ENCODE measurements at places on chromosomes 2 and 18. TPM values are rescaled to one million over a fixed set of nuclear protein-coding genes. Genes with fewer than 3 reads are reported as not detected.
A peak's percentile ranks its signal among the peaks of the same experiment; 100 is the strongest.

GRCh38 chr2:216563646-216564045 lies 65.0 kb downstream of the RPL37A start:
- no peak for DNase-seq
- no peak overlapping the region for H3K27ac ChIP-seq
- no peak overlapping the region for H3K4me3 ChIP-seq
- peaks cover 4% of the 10 kb centered on the region for H3K4me1 ChIP-seq
- no peaks in the 10 kb centered on the region for H3K36me3 ChIP-seq

GRCh38 chr2:9971890-9972289 lies 20.4 kb downstream of the GRHL1 start:
- peaks cover 12% of the 10 kb centered on the region for H3K4me1 ChIP-seq
- no peak for DNase-seq
- H3K36me3 ChIP-seq = no peaks in the 10 kb centered on the region
- H3K27ac ChIP-seq = no peak overlapping the region
- H3K27me3 ChIP-seq = no peaks in the 10 kb centered on the region
- no peak overlapping the region for H3K4me3 ChIP-seq

GRCh38 chr2:72415241-72415661 lies 267.6 kb upstream of the CYP26B1 start:
- no peak for DNase-seq
- no peak overlapping the region for H3K27ac ChIP-seq
- H3K27me3 ChIP-seq = no peaks in the 10 kb centered on the region
- H3K4me3 ChIP-seq = no peak overlapping the region

DNA sequence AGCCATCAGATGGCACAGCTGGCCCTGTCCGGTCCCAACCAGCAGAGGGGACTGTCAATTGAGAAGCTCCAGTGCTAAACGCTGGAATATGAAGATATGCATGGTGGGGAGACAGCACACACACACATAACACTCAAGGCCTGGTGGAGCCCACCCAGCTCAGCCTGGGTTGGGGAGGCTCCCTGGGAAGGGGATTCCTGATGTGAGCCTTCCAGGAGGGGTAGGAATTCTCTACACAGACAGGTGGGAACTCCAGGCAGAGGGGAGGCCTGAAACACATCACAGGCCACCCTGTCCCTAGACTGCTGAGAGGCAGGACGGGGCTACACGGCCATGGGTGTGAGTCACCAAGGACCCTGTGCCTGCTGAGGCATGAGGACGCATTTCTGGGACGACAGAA lies 49.4 kb upstream of the SH3RF3 start:
- no peak overlapping the region for H3K4me3 ChIP-seq
- H3K4me1 ChIP-seq = no peaks in the 10 kb centered on the region
- H3K36me3 ChIP-seq = no peaks in the 10 kb centered on the region

GRCh38 chr2:199932312-199932855 lies 21.3 kb downstream of the C2orf69 start:
- no peaks in the 10 kb centered on the region for H3K27me3 ChIP-seq
- no peak overlapping the region for H3K27ac ChIP-seq
- no peak for DNase-seq
- no peaks in the 10 kb centered on the region for H3K4me1 ChIP-seq
- H3K36me3 ChIP-seq = no peaks in the 10 kb centered on the region

GRCh38 chr2:16014041-16014787 lies 73.9 kb downstream of the MYCN start:
- H3K4me3 ChIP-seq = no peak overlapping the region
- H3K27me3 ChIP-seq = peaks cover 19% of the 10 kb centered on the region
- peak; percentile 55 for DNase-seq
- peaks cover 15% of the 10 kb centered on the region for H3K4me1 ChIP-seq
- H3K36me3 ChIP-seq = no peaks in the 10 kb centered on the region
- H3K27ac ChIP-seq = no peak overlapping the region

- H3K4me3 ChIP-seq = no peak overlapping the region
- H3K27me3 ChIP-seq = no peaks in the 10 kb centered on the region
- no peaks in the 10 kb centered on the region for H3K36me3 ChIP-seq
- DNase-seq = peak; percentile 69
- H3K4me1 ChIP-seq = no peaks in the 10 kb centered on the region
These were observed 127.3 kb downstream of the RNF144A start for GRCh38 chr2:7044253-7045250.

- DNase-seq = no peak
- H3K4me1 ChIP-seq = peaks cover 19% of the 10 kb centered on the region
- H3K27ac ChIP-seq = no peak overlapping the region
- no peaks in the 10 kb centered on the region for H3K27me3 ChIP-seq
- H3K36me3 ChIP-seq = no peaks in the 10 kb centered on the region
These were observed 88.4 kb upstream of the SP3 start for GRCh38 chr2:174053355-174054151.

GRCh38 chr2:100884145-100884621 lies 64.2 kb downstream of the NPAS2 start:
- H3K4me3 ChIP-seq = no peak overlapping the region
- no peak for DNase-seq
- no peaks in the 10 kb centered on the region for H3K27me3 ChIP-seq

GRCh38 chr2:216404010-216404618 lies 8.2 kb upstream of the SMARCAL1 start:
- H3K36me3 ChIP-seq = no peaks in the 10 kb centered on the region
- H3K4me1 ChIP-seq = no peaks in the 10 kb centered on the region
- peak; percentile 36 for DNase-seq
- H3K27me3 ChIP-seq = peaks cover 16% of the 10 kb centered on the region

- no peak for DNase-seq
- H3K36me3 ChIP-seq = no peaks in the 10 kb centered on the region
- H3K4me1 ChIP-seq = no peaks in the 10 kb centered on the region
- no peak overlapping the region for H3K27ac ChIP-seq
- H3K27me3 ChIP-seq = no peaks in the 10 kb centered on the region
These were observed 62.1 kb upstream of the NOSTRIN start for GRCh38 chr2:168740360-168740759.

- H3K27ac ChIP-seq = peak overlapping the region; percentile 95
- H3K4me1 ChIP-seq = peaks cover 20% of the 10 kb centered on the region
- no peaks in the 10 kb centered on the region for H3K27me3 ChIP-seq
- peak overlapping the region; percentile 77 for H3K4me3 ChIP-seq
These were observed 764 bp downstream of the MBD2 start for GRCh38 chr18:54223568-54224241.

- no peak overlapping the region for H3K4me3 ChIP-seq
- no peaks in the 10 kb centered on the region for H3K4me1 ChIP-seq
- H3K27ac ChIP-seq = no peak overlapping the region
- no peaks in the 10 kb centered on the region for H3K36me3 ChIP-seq
- no peaks in the 10 kb centered on the region for H3K27me3 ChIP-seq
These were observed 74.9 kb upstream of the GPR45 start for GRCh38 chr2:105166688-105167087.

DNA sequence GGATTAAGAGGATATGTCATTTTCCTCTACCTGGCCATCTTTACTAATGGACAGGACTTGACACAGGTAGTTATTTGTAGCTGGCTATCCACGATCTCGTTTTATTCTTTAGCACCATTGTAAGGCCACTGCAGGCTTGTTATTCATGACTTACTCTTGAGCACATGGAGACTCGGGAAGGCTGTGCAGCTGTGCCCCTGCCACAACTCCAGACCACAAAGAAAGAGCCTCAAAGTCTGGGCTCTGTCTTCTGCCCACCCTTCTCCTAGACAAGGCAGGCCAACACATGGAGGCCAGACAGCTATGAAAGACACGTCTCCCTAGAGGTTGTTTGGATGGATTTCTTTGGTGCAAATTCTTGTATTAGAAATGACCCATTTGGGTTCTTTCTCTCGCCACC lies 133.8 kb downstream of the NAPG start:
- H3K36me3 ChIP-seq = no peaks in the 10 kb centered on the region
- H3K4me1 ChIP-seq = no peaks in the 10 kb centered on the region
- H3K27me3 ChIP-seq = no peaks in the 10 kb centered on the region
- DNase-seq = no peak
- H3K27ac ChIP-seq = no peak overlapping the region

DNA sequence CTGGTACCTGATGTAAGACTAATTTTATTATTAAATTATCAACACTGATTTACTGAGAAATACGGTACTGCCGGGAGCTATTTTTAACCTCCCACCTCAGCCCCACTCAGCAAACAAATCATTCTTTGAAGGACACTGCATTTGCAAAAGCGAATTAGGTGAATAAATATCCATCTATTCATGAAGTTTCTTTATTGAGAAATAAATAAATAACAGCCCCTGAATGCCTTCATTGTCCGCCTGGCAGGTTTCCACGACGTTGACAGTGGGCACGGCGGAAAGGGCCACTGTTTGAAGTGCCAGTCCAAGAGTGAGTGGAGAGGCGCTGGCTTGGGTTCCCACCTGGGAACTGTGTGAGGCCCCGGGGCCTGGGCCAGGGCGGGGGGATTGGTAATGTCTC lies 15.7 kb downstream of the C1QL2 start:
- no peak for DNase-seq
- H3K27me3 ChIP-seq = no peaks in the 10 kb centered on the region
- H3K36me3 ChIP-seq = no peaks in the 10 kb centered on the region
- H3K4me3 ChIP-seq = no peak overlapping the region
- no peaks in the 10 kb centered on the region for H3K4me1 ChIP-seq
- no peak overlapping the region for H3K27ac ChIP-seq

- H3K4me3 ChIP-seq = no peak overlapping the region
- H3K27me3 ChIP-seq = no peaks in the 10 kb centered on the region
- no peaks in the 10 kb centered on the region for H3K36me3 ChIP-seq
- H3K4me1 ChIP-seq = no peaks in the 10 kb centered on the region
These were observed 83.7 kb upstream of the CTDP1 start for GRCh38 chr18:79595876-79596374.

- DNase-seq = no peak
- H3K36me3 ChIP-seq = no peaks in the 10 kb centered on the region
- H3K4me1 ChIP-seq = no peaks in the 10 kb centered on the region
- H3K27me3 ChIP-seq = no peaks in the 10 kb centered on the region
- H3K27ac ChIP-seq = no peak overlapping the region
- H3K4me3 ChIP-seq = no peak overlapping the region
These were observed 140.5 kb upstream of the HNRNPA3 start for GRCh38 chr2:177072090-177072489.

GRCh38 chr2:165436559-165436958 lies 32.9 kb upstream of the CSRNP3 start:
- no peaks in the 10 kb centered on the region for H3K27me3 ChIP-seq
- no peak overlapping the region for H3K4me3 ChIP-seq
- no peaks in the 10 kb centered on the region for H3K36me3 ChIP-seq
- DNase-seq = no peak
- no peak overlapping the region for H3K27ac ChIP-seq
- H3K4me1 ChIP-seq = no peaks in the 10 kb centered on the region

GRCh38 chr2:15666861-15667808 lies 75.5 kb downstream of the DDX1 start:
- no peak overlapping the region for H3K4me3 ChIP-seq
- H3K4me1 ChIP-seq = no peaks in the 10 kb centered on the region
- no peak for DNase-seq

DNA sequence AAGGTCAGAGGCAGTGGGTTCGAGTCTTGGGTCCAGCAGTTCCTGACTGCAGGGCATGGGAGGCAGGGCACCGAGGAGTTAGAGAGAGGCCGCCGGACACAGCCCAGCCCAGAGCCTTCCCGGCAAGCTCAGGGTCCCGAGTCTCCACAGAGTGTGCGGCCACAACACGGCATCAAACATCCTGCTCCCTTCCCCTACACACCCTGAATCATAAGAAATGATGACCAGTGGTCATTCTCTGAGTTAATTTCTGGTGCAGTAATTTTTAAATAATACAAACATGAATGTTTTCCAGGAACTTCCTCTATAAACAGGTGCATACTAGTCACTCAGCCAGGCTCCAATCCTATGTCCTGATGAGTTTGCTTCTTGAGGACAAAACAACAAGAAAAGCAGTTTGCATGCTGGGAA lies 118.0 kb downstream of the PXDN start:
- no peak overlapping the region for H3K4me3 ChIP-seq
- no peaks in the 10 kb centered on the region for H3K27me3 ChIP-seq
- H3K36me3 ChIP-seq = no peaks in the 10 kb centered on the region
- no peak for DNase-seq
- H3K27ac ChIP-seq = no peak overlapping the region

- H3K27ac ChIP-seq = no peak overlapping the region
- H3K27me3 ChIP-seq = no peaks in the 10 kb centered on the region
- no peaks in the 10 kb centered on the region for H3K36me3 ChIP-seq
- H3K4me1 ChIP-seq = no peaks in the 10 kb centered on the region
These were observed 150.2 kb upstream of the POU3F3 start for GRCh38 chr2:104703669-104704068.

- no peaks in the 10 kb centered on the region for H3K4me1 ChIP-seq
- no peak for DNase-seq
- no peaks in the 10 kb centered on the region for H3K36me3 ChIP-seq
- no peak overlapping the region for H3K4me3 ChIP-seq
- H3K27me3 ChIP-seq = no peaks in the 10 kb centered on the region
These were observed 1109.7 kb downstream of the SOCS6 start for GRCh38 chr18:71398531-71398930.

GRCh38 chr2:20182241-20182931 lies 42.5 kb downstream of the SDC1 start:
- no peaks in the 10 kb centered on the region for H3K36me3 ChIP-seq
- peaks cover 36% of the 10 kb centered on the region for H3K4me1 ChIP-seq
- H3K27ac ChIP-seq = no peak overlapping the region

DNA sequence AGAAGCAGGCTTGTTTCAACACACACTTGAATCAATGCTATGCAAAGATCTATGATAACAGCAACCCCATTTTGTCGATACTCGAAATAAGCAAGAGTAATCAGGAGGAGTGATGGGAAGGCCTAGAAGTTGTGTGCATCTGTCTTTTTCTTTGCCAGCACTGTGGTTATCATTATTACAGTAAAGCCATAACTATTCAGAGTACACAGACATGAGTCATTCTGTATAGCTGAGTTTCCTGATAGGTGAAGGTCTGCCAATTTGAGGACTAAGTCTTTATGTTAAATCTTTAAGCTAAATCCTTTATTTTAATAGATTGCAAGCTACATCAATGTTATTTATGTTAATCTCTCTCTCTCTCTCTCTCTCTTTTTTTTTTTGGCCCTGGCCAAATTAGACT lies 1344.4 kb upstream of the CELF4 start:
- no peaks in the 10 kb centered on the region for H3K36me3 ChIP-seq
- no peak for DNase-seq
- no peaks in the 10 kb centered on the region for H3K27me3 ChIP-seq
- H3K4me1 ChIP-seq = no peaks in the 10 kb centered on the region
- H3K27ac ChIP-seq = no peak overlapping the region
- no peak overlapping the region for H3K4me3 ChIP-seq

- no peak overlapping the region for H3K4me3 ChIP-seq
- no peak overlapping the region for H3K27ac ChIP-seq
- H3K27me3 ChIP-seq = no peaks in the 10 kb centered on the region
- DNase-seq = no peak
- H3K4me1 ChIP-seq = no peaks in the 10 kb centered on the region
These were observed 35.2 kb downstream of the SP140L start for GRCh38 chr2:230362030-230362691.

- no peak overlapping the region for H3K4me3 ChIP-seq
- no peak overlapping the region for H3K27ac ChIP-seq
- DNase-seq = no peak
- H3K27me3 ChIP-seq = no peaks in the 10 kb centered on the region
- H3K4me1 ChIP-seq = no peaks in the 10 kb centered on the region
These were observed 156.1 kb downstream of the MYT1L start for GRCh38 chr2:2174956-2175355.

Gene ZBTB7C
- 56.1 TPM for total RNA-seq

Gene DTYMK
- 12.9 TPM for total RNA-seq

Gene INHA
- not detected for total RNA-seq

Gene MXD1
- total RNA-seq = 130 TPM

Gene CCDC85A
- 1.1 TPM for total RNA-seq

Gene RTKN
- 45.7 TPM for total RNA-seq

Gene TRIM43
- not detected for total RNA-seq

Gene PRSS56
- total RNA-seq = not detected

Gene MEMO1
- 20.9 TPM for total RNA-seq

Gene CHPF
- 49.5 TPM for total RNA-seq

Gene LAMA3
- 17.5 TPM for total RNA-seq

Gene MAP3K19
- total RNA-seq = not detected

Gene MERTK
- 11.6 TPM for total RNA-seq

Gene ZNF396
- total RNA-seq = not detected

Gene CFAP221
- total RNA-seq = not detected

Gene MYL12B
- total RNA-seq = 285 TPM
